Fibroblast of skin of left quadriceps (primary cell): ENCODE measurements at places on chromosomes 7 and 10.

DNA sequence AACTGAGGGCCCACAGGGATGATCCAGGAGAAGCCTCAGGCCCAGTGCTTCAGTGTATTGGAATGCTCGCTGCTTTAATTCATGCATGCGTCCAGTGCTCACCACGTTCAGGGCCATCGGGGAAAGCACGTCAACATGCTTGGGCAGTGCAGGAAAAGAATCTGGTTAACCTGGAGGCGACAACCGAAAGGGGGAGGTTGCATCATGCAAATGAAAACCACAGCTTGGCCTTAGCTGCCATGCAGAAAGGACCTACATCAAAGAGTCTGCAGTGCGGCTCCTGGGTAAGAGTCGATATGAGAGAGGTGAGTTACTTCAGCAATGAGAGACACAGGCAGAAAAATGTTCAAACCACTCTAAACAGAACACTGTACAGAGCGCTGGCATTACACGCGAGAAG, 440.1 kb downstream of the KCNMA1 start:
- no peak for DNase-seq

- DNase-seq, result no peak
Measured at GRCh38 chr7:7803715-7804178, 85.3 kb upstream of the RPA3 start.

DNA sequence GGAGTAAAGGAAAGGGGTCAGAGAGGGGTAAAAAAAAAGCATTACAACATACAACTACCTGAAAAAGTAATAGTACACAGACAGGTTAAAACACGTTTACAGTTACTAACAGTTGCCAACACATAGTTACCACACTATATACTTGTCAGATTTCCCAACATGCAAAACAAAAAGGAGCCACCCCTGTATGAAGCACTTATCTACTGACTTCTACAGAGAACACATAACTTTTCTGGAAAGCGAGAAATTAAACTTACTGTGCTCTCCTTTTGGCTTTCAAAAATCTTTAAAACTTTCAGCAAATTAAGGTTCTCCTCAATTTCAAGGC, 2.1 kb downstream of the ABI1 start:
- no peak for DNase-seq

DNA sequence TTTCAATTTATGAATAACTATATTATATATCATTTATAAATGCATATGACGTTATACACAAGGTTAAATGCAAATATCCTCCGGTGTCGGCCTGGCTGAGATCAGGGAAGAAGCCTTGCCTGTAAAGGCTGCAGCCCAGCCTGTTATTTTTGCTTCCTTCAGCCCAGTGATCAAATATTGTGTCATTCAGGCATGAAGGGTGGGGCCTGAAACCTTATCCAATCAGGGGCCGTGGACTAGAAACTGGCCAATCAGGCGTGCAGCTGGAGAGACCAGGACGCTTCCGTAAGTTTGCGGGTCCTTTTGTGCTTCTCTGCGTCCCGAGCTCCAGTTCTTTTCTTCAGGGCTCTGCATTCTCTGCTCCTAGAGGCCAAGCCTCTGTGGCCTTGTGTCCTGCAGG, at the start of gene ZNF722:
TSS of gene ZNF722 (plus strand) at position 301 of the 400 bp plus-strand sequence. CDS start 113 bp downstream, outside the sequence.
- no peak for DNase-seq

DNA sequence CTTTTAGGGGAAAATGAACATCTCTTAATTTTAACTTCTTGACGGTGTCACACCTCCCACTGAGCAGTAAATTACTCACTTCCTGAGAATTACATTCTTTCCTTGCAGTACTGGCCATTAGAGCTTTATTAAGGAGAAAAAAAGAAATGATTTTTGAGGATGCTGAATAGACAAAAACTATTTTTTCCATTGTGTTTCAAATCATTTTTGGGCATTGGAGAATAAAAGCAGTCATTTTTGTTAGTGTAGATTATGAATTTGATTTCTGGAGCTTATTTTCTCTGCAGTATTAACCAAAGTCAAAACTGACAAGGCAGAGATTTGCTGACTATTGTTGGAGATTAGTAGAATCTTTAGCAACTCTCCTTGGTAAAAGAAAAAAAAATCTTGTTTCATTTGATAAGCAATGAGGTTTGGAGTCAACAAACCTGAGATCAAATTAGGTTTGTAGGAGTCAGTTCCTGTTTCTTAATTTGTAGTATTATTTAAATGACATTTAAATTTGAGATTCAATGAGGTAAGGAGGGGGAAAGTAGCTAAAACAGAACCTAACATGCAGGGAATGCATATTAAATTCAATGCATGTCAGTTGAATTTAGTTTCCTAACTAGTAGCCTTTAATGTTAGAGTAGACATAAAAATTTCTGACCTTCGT, 70.6 kb downstream of the AP3M1 start:
- DNase-seq, result no peak

DNA sequence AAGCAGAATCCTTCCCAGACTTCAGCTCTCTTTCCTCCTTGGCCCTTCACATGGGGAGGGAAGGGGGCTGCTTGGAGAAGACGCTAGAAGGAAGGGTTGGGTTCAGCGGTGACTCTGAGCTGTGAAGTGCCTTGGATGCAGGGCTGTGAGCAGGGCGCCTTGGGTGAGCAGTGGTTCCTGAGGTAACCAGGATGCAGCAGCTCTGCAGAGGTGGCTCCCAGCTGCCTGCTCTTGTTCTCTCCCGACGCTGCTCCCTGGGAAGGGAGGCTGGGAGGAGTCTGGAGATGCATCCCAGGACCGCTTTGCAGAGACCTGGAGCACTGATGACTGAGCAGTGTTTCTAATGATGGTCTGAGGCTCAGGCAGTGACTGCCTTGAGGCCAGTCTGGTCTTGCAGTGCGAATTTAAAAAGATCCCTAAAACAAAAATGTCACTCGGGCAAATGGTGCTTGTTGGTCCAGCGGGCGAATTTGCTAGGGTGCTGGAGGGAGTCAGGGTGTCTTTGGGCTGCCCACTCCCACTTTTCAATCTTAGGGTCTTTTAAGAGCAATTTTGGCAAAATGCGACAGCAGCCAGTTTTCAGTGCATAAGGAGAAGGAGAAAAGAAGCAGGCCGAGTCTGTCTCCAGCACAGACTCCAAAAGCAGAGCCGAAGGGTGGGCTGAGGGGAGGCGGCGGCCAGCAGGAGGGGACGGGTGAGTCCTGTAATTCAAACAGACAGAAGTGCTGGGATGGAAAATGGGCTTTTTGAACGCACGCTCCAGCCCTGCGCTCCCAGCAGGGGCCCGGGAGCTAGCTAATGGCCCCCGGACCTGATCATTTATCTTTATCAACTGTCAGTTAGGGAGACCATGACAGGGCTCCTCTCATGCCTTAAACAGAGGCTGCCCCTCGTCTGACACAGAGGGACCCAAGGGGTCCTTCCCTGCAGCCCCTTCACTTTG, 191.2 kb upstream of the SHH start:
- DNase-seq, result no peak

GRCh38 chr7:128157906-128158305, 83.2 kb upstream of the LEP start:
- no peak for DNase-seq

GRCh38 chr10:119980956-119981750, 88.6 kb downstream of the SEC23IP start:
- DNase-seq, result no peak

DNA sequence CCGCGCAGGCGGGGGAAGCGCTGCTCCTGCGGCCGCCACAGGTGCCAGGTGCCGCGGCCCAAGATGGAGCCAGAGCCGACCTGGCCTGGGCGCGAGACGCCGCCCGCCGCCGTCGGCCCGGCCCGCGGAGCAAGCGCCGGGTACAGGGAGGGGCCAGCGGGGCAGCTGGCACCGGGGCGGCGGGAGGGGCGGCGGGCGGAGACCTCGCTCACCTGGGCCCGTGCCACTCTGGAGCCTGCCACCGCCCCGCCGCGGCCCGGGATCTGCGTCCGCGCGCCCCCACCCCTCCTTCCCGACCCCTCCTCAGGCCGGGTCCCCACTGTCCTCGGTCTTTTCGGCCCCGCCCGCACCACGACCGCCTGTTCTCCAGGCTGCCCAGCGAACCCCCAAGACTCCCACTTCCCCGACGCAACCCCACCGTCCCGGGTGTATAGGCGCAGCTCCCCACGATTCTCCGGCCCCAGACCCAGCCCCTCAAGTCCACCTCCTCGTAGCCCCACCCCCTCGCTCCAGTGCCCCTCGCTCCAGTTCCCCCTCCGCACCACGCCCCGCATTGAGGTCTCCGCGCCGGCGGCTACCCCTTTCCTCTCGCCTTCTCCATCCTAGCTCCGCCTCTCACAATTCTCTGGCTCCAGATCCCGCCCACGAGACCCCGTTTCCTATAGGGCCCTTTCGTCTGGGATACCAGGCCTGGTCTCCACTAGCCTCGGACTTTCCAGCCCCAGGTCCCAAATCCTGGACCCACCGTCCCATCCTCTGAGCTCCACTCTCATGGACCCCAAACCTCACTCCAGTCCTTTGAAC, at the start of gene GPRIN2:
TSS of gene GPRIN2 (minus strand) at position 144 of the 804 bp plus-strand sequence. CDS start 5,922 bp downstream, outside the sequence.
- DNase-seq, result no peak

GRCh38 chr10:47214520-47214919, 85.5 kb upstream of the GDF10 start:
- DNase-seq, result no peak

- DNase-seq, result no peak
Measured at GRCh38 chr10:84238909-84239308, 2.4 kb downstream of the LRIT1 start.

- no peak for DNase-seq
Measured at GRCh38 chr7:81110673-81111072, 191.8 kb upstream of the SEMA3C start.

- DNase-seq, result no peak
Measured at GRCh38 chr10:125641398-125641797, 41.6 kb downstream of the TEX36 start.

DNA sequence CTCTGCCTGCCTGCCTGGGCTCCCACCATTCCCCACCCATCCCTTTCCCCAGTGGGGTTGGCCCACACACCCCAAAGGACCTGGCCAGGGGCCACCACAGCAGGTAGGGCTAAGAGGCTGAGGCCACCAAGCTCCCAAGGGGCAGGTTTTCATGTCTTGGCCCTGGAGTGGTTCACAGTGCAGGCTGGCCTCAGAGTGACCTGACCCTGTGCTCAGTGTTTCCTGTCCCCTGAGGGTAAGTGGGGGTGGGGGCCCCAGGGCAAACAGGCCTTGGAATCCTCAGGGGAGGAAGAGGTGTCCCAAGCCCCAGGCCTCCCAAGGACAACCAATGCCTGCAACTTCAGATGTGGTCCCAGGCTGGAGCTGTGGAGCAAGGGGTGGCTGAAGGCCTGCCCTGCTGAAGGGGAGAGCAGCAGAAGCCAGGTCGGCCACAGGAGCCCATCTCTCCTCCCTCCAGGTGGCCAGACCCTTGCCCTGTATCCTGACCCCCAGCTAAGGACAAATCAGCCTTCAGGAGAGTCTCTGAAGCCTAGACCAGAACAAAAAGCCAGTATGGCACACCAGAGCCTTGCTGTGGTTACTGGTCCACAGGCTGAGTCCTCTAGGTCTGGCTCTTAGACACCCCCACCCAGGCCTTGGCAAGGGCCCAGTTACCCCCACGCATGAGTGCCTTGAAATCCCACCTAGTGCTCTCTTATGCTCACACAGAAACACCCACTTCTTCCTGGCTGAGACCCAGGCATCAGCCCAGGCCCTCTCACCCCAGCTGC, 27.6 kb downstream of the POLL start:
- DNase-seq, result no peak

- DNase-seq, result no peak
Measured at GRCh38 chr7:73918926-73919693, 58.2 kb downstream of the TMEM270 start.

DNA sequence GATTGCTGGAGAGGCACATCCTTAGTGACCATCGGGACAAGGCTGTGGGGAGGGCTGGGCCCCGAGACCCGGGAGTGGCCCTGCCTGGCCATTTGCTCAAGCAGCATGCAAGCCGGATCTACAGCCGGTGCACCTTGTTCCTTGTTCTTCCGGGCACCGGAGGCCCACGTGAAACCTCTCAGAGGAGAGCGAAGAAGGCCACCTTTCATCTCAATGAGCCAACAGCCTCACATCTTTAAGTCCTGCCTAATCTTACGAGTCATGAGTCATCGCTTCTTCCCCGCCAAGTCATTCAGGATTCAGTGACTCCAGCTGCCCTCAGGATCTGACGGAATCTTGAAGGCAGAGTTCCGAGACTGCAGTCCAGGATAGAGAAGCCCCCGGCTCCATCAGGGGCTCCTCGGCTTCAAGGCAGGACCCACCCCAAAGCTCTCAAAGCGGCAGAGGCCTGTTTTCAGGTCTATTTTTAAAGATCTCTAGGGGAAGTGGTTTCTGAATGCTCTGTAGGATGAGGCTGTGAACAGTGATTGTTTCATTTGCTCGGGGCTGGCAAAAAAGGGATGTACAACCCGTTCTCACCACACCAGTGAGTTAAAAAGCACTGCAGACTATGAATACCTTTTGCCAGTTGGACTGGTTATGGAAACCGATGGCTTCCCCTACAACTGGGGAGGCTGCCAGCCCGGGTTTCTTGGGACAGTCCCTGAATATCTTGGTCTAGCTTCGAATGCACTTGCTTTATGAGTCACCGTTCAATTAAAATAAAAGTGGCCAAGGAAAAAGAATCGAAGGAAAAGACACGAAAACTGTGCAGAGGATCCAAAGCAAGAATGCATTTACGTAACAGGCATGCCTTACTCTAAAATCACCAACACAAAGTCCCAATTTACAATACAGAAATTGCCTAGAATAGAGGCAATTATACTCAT, 57.2 kb upstream of the ECHDC3 start:
- no peak for DNase-seq

- DNase-seq, result no peak
Measured at GRCh38 chr10:70557086-70557845, 45.3 kb downstream of the PRF1 start.

DNA sequence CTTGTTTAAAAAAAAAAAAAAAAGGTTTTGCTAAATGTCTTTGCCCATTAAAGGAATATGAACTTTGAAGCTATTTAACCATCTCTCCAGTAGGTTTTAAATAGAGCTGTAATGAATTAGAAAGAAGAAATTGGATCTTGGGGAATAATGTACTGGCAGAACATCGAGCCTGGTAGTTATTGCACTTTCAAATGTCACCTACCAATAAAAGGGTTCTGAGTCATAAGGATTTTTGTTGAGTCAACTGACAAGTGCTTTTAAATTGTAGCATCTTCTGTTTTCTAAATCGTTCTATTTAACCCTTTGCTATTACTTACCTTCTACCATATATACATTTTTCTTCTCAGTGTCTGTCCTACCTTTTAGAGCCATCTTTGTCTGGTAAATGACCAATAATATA, 10.7 kb downstream of the CUTC start:
- no peak for DNase-seq

- no peak for DNase-seq
Measured at GRCh38 chr10:986137-986825, 2.0 kb upstream of the GTPBP4 start.

DNA sequence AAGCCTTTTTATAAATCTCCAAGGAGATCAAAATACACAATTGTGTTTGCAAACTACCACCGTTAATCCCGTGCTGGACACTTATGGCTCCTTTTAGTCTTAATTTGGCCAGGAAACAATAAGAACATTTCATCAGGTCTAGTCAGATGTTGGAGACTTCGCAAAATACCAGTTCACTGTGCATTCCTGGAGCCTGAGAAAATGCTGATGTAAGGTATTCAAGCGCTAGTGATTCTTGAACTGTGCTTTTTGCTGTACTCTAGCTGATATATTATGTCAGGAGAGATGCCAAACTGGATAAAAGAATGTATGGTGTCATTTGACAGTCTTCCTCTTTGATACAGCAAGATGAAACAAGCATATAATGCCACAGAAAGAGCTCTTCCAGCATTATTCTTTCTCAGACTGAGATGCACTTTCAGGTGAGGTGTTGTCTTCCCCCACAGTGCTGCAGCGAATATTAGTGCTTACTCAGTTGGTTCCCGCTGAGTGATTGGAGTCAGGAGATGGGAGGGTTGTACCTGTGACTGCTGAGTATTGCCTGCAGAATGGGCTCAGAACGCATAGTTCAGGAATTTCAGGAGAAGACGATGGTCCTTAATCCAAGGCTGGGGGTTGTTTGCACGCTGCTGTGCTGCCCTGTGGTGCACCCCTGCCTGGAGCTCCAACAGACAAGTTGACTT, 59.2 kb downstream of the OGDH start:
- DNase-seq, result peak; percentile 60
